ENCODE measurements at places on chromosomes 2 and 18.
A peak's percentile ranks its signal among the peaks of the same experiment; 100 is the strongest.

DNA sequence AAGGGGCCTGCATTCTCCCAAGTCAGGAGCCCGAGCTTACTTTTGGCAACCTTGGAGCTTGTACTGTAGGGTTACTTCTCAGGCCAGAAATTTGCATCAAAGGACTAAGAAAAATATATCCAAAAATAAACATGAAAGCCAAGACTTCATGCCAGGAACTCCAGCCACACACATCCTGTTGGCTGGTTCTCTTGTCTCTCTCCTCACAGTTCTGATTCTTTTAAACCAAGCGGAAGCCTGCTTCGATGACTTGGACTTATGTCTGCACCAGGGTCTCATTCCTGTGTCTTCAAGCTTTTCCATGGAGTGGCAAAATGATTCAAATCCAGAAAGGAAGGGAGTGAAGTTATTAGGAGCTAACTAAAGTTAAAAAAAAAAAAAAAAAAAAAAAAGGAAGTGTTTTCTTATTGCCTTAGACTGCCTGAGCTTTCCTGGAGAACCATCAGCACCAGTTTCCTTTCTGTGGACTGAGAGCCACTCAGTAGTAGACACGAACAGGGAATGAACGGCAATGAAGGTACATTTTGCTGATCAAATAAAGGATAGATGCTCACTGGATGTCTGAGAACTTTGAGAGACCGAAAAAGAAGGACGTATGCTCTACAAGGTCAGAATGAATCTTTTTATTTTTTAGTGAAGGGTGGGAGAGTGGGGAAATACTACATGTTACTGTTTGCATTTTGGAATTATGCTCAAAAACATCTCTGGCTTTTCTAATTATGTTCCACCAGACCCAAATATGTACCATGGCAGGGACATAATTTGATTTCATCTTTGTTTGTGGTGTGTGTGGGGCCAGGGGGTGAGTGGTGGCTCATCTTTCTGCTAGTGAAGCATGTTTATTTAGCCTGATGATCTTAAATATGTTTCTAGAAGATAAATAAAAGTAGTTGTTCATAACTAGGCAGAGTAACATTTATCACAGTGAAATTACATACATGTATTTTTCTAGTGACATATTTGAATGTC, 86.0 kb downstream of the RAPGEF4 start:
- no peak for DNase-seq

DNA sequence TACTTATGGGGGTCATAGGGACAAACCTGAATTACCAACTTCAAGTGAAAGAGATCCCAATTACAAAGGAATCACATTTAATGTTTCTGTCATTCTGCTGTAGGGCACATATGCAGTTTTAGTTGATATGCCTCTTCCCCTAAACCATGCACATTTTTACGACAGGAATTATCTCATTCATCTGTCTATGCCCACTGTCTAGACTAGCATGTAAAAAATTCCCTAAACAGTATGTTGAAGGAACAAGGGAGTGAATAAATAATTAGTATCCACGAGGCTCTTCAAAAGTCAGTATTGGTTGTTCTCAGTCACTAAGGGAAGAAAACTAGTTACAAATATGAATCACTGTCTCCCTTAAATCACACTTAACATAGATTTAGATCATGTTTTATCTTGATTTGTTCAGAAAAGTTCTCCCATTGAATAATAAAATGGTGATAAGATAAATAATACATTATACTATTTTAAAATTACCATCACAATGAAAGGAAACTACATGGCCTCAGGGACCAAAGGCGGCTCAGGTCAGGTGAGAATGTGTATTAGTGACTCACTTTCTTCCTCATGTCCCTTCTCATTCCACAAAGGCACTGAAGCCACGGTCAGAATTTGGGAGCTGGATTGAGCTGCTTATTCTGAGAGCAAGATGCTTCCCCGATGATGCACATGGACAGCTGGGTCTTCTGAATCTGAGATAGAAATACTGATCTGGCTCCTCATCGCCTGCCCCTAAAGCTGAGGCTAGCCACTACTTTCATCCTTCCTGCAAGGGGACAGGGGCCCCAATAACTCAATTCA, 29.1 kb downstream of the DYM start:
- DNase-seq = no peak

DNA sequence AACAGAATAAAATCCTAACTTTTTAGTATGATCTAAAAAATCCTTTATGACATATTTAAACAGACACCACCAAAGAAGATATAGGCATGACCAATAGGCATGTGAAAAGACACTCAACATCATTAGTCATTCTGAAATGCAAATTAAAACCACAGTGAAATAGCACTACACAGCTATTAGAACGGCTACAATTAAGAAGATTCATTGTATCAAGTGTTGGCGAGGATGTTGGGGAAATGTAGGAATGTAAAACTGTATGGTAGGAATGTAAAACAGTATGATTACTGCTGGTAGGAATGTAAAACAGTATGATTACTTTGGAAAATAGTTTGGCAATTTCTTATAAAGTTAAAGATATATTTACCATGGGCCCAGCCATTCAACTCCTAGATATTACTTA, 253.3 kb upstream of the TCF4 start:
- no peak for DNase-seq

GRCh38 chr2:236852977-236853374, 232.7 kb upstream of the COPS8 start:
- no peak for DNase-seq

DNA sequence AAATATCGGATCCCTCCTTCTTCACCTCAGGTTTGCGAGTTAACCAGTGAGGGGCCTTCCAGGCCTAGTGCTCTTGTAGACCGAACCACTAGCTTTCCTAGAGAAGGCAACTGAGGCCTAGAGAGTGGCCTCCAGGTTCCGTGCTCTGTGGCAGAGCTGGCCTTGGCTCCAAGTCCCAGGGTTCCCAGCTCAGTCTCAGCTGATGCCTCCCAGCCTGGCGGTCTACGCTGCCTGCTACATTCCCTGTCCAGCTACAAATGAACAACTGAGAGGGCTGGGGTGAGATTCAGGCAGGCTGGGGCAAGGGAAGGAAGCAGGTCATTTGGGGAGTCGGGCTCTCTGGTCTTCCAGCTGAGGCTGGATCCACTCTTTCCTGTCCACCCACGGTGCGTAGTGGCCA, 2.3 kb downstream of the STEAP3 start:
- DNase-seq = no peak

DNA sequence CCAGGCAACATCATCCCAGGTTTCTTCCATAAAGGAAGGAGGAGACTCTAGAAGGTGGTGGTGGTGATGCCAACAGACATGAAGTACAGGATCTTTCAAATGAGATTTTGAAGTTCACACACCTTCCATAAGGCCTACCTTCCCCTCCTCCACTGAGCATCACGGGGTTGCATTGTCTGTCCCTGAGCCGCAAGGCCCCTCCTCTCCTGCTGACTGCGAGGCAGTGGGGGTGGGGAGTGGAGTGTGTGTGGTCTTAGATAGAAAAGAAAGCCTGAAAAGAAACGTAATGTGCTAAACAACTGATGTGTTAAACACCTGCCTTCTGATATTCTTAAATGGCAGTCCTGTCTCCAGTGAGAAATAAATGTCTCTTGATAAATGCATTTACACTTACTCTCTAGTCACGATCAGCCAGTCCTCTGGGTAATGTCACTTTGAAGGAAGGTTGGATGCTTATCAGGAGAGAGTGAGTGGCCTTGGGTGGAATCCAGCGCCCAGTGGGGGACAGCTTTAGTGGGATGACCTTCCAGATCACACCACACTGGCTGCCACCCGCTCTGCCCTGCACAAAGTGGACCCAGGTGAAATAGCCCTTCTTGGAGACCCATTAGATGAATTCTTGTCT, 5.5 kb upstream of the SCYGR5 start:
- no peak for DNase-seq

DNA sequence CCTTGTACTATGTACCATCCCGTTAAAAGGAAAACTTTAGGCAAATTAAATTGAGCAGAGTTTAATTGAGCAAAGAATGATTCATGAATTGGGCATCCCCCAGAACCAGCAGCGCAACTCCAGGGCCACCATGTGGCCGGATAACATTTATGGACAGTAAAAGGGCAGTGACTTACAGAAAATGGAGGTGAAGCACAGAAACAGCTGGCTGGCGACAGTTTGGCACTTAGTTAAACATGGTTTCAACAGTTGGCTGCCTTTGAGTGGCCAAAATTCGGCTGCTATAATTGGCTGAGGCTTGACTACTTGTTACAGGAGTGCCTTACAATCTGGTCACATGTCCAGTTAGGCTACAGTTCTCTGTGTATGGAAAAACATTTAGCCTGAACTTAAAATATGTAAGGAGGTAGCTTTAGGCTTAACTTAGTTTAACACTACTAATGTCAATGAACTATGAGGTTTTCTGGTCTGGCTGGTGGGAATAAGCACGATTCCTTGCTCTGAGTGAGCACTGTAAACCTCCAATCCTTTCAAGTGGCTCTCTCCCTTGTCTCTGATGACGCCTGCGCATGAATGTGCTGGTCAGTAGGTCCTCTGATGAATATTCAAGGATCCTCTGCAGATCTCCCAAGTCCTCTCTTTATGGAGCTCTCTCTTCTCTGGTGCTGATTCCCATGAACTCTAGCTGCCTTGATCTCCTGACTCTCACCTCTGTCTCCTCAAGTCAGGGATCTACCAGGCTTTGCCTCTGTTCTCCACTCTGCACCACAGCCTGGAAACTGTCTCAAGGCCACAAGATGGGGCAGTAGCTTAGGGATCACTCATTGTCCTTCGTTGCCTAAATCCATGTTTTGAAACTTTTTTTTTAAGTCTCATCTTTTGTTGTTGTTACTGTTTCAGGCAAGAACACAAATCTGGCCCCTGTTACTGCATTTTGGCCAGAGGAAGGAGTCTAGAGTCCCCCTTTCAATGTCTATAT, 24.4 kb upstream of the RAB31 start:
- peak; percentile 17 for DNase-seq

Measured in bone marrow (tissue), 2 donors.